Stimulated activated CD8-positive, alpha-beta memory T cell treated with anti-CD3 and anti-CD28 coated beads, Interleukin-4, amount 100 ng/mL, for 1 hour (primary cell): ENCODE measurements at places on chromosomes 3 and 15.

DNA sequence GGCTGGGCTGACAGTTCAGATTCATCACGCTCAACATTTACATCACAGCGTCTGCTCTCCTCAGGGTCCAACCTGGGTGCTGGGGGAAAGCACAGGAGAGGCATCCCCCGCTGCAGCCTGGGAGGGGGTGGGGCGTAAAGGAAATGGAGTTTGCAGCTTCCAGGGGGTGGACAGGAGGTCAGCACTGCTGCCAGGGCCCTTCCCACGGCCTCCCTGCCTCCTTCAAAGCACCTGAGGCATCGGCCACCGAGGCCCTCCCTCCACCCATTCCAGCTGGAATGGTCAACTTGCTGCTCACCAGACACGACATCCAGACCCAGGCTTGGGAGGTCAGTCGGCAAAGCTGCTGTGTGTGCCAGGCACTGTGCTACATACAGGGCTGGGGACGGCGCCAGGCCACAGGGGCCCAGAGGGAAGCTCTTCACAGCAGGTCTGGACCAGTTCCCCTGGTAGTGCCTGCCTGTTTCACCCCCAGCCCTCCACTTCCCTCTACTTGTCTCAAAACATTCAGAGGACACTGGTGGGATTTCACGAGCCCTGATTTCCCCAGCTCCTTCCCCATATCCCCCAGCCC is 120.7 kb downstream of the ANP32A start:
- DNase-seq: no peak

GRCh38 chr15:51888593-51889195 is 59.2 kb downstream of the TMOD3 start:
- DNase-seq: no peak

- no peak for DNase-seq
Observed at GRCh38 chr15:46525984-46526725, 891.3 kb downstream of the SQOR start.

- no peak for DNase-seq
Observed at GRCh38 chr3:37279856-37280255, 105.5 kb upstream of the LRRFIP2 start.

- no peak for DNase-seq
Observed at GRCh38 chr3:193132964-193133363, 108.1 kb upstream of the PLAAT1 start.

GRCh38 chr15:96335411-96336024 is 5.0 kb downstream of the NR2F2 start:
- no peak for DNase-seq

DNA sequence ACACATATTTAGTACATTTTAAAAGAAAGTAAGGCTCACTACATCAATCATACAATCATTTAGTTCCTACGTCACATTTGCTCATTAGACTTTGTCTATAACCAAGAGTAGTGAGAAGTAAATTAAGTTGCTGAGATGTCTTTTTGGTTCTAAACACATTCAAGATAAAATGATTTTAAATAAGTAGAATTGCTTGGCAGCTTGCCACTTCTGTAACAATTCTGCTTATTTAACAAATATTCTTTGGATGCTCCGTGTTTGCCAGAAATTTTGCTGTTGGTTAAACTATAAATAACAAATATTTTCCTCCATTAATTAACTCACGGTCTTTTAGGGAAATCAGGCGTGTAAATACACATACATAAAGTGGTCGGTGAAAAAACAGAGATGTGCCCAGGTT is 18.3 kb downstream of the SUCNR1 start:
- no peak for DNase-seq

GRCh38 chr15:47398132-47398531 is 319.2 kb upstream of the SEMA6D start:
- DNase-seq: no peak

GRCh38 chr3:152355744-152356665 is 87.3 kb downstream of the MBNL1 start:
- DNase-seq: no peak

DNA sequence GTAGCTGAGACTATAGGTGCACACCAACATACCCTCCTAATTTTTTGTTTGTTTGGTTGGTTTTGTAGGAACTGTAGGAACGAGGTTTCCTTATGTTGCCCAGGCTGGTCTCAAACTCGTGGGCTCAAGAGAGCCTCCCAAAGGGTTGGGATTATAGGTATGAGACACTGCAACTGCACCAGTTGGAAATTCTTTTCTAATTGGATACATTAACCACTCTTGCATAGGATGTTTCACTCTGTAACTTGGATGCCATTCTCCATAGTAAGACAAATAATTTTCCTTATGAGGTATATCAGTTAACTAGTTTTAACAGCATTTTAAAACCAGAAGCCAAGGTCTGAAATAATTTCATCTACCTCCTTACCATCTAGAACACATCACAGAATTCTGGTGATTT is 6.7 kb upstream of the ALCAM start:
- DNase-seq: no peak

- no peak for DNase-seq
Observed at GRCh38 chr3:43206632-43207031, 79.7 kb upstream of the SNRK start.

GRCh38 chr3:67382536-67382935 is 271.9 kb downstream of the SUCLG2 start:
- no peak for DNase-seq

GRCh38 chr3:10379161-10379560 is 58.2 kb upstream of the SEC13 start:
- DNase-seq: no peak

- DNase-seq: no peak
Observed at GRCh38 chr3:77373619-77374018, 333.7 kb downstream of the ROBO2 start.

DNA sequence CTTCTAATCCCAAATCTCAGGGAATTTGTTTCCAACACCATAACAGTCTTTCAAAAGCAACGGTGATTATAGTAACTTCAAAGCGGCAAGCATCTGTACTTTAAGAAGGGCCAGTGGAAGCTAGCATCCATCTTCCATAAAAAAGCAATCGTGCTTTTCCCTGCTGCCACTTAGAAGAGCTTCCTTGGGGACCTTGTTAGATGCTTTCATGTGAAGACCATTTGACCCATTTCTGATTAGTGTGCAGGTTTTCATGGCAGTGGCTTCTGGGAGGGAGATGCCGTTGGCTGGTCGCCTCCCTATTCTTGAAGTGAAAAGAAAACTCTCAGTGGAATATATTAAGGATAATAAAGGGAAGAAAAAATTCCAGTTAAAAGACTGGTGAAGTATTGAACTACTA is 354.1 kb downstream of the ROBO2 start:
- no peak for DNase-seq

DNA sequence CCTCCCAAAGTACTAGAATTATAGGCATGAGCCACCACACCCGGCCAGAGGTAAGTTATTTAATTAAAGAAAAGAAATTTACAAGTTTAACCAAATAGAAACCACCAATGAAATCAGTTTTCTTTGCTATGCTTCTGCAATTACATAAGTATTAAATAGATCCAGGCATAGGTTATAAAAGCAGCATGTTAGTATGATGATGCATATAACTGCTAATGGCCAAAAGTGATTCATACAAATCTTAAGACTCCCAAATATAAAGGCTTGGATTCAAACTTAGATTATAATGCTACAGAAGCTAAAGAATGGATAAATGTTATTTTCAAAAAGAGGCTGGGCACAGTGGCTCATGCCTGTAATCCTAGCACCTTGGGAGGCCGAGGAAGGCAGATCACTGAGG is 32.8 kb upstream of the HDC start:
- DNase-seq: no peak

- DNase-seq: no peak
Observed at GRCh38 chr3:43753741-43754715, 63.3 kb downstream of the ABHD5 start.

- no peak for DNase-seq
Observed at GRCh38 chr3:156688632-156689452, 14.5 kb downstream of the TIPARP start.

GRCh38 chr3:65714134-65714533 is 324.6 kb downstream of the MAGI1 start:
- DNase-seq: no peak

DNA sequence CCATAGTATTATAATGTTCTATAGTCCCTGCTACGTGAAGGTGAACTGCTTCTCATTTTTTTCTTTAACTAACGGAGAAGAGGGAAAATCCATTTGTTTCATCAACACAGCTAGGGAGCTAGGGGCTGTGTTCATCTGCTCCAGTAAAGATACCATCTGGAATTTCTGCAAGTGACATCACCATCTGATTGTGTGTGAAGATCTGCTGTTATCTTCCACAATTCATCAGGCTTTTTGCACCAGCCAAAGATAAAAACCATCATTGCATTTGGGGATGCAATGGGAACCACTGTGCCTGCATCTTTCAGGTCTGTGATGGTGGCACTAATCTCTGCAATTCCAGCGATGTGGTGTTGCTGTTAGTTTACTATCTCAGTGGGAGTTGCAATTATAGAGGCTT is 35.5 kb upstream of the NOX5 start:
- DNase-seq: no peak

GRCh38 chr15:51281368-51281967 is 56.9 kb downstream of the CYP19A1 start:
- DNase-seq: no peak

GRCh38 chr3:15815696-15816095 is 17.9 kb upstream of the ANKRD28 start:
- no peak for DNase-seq

DNA sequence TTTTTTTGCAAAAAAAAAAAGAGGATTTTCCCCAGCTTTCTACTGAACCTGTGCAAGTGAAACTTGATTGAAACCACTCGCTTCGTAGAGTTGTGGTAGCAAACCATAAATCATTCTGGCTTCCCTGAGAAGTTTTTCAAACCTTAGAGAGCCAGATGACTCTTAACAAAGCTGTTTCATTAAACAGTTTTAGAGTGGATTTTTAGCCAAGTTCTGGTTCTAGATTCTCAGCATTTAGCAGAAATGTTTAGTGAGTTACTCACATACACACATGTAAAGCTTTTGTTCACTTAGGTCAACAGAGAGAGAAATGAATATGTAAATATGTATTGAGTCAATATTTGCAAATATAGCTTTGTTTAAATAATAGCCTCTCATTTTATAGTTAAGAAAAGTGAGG is 18.1 kb upstream of the CCR9 start:
- DNase-seq: no peak

GRCh38 chr3:13496879-13497278 is 16.8 kb downstream of the HDAC11 start:
- DNase-seq: no peak

DNA sequence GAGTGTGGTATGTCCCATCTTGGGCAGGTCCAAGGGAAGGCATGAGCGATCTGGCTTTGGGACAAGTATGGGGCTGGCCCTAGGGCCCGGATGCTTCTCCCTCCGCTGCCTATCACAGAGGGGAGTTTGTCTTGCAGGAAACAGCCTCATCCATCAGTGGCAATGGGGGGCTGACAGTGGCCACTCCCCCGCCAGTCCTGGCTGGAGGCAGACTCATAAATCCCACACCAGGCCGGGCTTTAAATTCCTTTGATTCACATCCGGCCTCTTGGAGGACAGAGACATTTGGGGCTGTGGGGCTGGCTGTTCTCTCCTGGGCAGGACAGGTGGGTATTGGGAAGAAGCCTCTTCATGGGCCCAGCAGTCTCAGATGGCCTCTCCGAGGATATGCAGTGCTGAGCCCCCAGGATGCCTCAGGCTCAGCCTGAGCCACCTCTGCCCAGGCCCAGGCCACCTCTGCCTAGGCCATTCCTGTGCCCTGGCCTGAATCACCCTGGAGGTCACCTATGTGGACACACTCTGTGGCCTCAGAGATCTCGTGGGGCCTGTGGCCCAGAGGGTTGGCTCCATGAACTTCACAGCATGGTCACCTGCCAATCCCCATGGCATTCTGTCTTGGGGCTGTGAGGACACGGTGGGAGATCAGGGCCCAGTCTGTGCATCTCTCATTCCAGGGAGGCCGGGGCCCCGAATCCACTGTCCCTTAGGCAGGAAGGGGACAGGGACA is 84.2 kb upstream of the GOLGA6L4 start:
- no peak for DNase-seq

- no peak for DNase-seq
Observed at GRCh38 chr3:104316118-104316517, 1050.6 kb upstream of the ALCAM start.

DNA sequence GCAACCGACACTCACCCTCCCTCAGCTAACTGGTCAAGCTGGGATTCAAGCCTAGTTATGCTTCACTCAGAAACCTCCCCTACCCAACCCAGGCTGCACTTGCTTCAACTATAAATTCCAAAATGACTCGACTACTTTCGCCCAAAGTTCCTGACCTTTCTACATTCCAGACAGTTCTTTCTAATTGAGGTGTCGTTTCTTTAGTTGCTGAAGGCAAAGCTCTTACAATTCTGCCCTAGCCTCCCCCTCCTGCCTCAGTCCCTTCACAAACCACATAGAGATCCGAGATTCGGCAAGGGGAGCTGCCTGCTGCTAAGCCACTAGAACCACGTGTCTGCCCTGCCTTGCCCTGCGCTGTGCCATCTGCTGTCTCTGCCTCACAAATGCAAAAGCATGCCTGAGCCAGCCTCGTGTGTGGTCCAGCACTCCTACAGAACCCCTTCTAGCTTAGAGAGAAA is 74.7 kb upstream of the SH3GL3 start:
- DNase-seq: no peak

GRCh38 chr3:36317915-36318314 is 62.4 kb upstream of the STAC start:
- DNase-seq: no peak

- DNase-seq: no peak
Observed at GRCh38 chr3:131020122-131020693, 6.4 kb downstream of the ASTE1 start.

DNA sequence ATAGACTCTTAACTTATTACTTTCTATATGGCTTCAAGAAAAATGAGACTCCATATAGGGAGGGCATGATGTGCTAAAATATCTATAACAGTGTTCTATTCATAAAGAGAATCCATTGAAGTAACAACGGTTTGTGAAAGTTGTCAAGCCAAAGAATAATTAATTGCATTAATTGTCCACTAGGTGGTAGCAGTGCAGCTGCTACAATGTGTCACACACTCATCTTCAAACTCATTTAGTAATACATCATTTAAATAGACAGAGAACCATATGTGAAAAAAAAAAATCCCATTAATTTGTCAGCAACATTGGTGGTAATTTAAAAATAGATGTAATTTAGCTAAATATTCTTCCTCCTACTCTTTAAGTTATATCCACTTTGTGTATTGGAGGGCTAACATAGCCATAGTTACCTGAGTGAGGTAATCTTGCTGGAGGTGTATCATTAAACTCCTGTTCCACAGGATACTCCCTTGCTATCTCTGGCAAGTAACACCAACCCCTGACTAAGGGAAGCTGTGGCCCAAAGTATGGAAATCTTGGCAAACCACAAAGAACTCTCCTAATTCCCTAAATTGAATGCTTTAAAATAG is 3.7 kb upstream of the CPA3 start:
- no peak for DNase-seq

- DNase-seq: no peak
Observed at GRCh38 chr15:56942118-56942517, 23.7 kb downstream of the TCF12 start.
